CD4-positive, alpha-beta T cell treated with Interleukin-10 for 1 hour (primary cell): ENCODE measurements at places on chromosomes 2 and 18.

DNA sequence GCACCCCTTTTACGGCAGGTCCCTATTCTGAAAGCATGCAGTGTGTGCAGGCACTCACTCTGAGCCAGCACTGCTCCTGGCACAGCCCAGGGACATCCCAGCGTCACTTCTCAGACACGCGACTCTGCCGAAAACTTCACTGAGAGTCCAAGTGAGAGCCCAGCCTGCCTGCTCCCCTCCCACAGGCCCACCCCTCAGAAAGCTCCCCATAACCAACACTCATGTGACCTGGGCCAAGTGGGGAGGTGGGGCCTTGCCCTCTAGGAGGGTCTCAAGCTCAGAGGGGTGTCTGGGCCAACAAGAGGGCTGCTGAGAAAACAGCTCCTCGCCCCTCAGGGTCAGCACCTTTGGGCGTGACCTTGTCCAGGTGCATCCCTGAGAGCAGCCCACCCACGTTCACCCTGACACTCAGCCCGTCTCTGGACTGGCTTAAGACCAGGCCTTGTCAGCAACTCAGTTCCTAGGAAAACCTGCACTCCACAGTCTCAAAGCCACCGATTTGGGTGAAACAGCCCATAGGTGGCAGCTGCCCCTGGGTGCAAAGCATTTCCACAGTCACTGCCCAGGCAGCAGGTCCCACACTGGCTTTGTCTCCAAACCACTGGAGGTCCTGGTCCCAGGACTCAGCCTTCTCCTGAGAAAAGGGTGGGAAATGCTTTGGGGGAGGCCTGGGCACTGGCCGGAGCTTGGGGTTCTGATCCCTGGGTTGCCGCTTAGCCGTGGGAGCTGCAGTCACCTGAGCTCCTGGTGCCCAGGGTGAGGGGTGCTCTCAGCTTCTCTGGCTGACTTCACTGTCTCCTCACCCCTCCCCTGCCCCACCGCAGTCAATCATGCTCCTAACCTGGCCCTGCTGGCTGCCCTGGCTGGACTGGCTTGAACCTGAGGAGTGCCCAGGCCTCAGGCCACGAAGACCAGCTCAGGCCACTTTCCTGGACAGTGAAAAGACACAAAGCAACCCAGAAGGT, 209.6 kb downstream of the HDAC4 start:
- no peak for DNase-seq

- no peak for DNase-seq
Observed at GRCh38 chr18:48875942-48876511, 74.7 kb downstream of the SMAD7 start.

- DNase-seq = peak; percentile 49
Observed at GRCh38 chr2:136305517-136306192, 187.7 kb upstream of the CXCR4 start.

DNA sequence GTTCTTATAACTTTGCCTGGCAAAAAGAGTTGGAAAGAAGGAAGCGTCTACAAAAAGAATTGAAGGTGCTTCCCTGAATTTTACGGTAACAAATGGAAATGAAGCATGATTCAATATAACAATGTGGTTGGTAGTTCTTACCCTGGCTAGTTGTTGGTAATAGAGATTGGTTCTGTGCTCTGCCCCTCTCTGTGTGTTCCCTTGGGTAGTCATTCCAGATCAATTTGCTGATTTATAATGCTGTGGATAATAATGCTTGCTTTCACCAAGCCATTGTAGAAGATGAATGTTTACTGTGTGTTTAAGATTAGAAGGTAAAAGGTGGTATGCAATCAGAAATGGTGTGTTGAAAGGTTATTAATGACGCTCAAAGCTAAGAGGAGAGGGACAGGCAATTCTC, 577.8 kb upstream of the NXPH2 start:
- no peak for DNase-seq

DNA sequence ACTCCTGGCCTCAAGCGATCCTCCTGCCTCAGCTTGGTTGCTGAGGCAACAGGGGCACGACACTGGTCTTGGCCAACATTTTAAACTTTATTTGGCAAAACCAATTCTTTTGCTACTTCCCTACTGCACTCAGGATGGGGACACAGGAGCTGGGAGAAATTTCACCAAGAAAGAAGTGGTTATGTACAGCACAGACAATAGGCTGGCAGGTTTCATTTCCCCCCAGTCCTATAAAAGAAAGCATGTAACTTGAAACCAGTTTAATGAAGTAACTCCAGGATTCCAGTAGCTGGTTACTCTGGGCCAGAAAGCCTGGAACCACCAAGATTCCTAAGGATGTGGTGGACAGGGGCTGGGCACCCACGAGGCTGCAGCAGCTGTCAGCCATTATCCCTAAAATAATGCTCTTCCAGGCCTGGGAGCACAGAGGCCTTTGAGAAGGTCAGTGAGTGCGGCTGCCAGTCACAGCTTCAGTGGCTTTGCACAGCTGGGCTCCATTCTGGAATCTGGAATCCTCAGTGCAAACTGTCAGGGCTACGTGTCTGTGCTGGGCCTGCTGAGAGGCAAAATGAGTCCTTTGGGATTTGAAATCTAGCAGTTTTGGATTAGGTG, 142.3 kb upstream of the ITGA6 start:
- no peak for DNase-seq

DNA sequence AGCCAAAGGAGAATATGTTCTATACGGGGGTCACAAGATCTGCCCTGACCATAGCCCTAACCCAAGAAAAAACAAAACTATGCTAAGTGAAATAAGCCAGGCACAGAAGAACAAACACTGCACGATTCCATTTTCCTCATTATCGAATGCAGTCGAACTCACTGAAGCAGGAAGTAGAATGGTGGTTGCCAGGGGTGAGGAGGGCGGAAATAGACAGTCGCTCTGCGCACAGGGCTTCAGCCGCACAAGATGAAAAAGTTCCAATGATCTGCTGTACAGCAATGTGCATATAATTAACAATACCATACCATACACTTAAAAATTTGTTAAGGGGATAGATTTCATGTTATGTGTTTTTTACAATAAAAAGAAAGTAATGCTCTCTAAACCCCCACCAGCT, 257.7 kb downstream of the TXNL1 start:
- DNase-seq = no peak

- no peak for DNase-seq
Observed at GRCh38 chr2:146413086-146413610, 1431.7 kb upstream of the ACVR2A start.

DNA sequence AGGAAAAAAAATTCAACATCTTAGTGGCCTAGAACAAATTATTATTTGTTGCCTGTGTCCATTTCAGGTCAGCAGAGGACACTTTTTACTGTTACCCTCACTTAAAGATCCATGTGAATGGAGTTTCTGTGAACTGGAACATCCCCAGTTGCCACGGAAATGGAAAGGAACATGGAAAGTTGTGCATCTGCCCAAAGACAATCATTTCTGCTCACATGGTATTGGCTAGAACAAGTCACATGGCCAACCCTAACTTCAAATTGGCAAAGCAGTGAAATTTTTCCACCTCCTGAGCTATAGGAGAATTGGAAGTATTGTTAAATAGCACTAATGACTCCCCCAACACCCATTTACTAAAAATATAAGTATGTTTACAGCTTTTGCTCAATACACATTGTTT, 71.2 kb upstream of the CCBE1 start:
- DNase-seq = no peak

DNA sequence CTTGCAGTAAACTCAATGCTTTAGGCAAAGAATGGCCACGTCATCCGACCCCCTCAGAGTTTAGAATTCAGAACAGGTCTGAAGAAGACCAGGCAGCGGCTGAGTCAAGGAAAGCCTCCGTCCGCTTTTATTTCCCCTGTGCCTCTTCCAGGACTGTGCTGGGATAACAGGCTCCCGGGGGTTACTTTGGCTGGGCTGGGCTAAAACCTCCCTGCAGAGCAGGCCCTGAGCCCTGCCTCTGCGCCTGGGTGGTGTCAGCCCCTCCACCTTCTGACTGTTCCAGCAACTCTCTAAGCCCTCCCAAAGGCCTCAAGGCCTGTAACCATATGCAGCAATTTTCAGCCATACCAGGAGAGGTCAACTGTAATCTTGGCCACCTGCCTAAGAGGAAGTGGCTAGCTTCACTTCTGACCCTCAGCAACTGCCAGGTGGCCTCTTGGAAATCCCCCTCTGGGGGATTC, 166.5 kb downstream of the RPIA start:
- no peak for DNase-seq

DNA sequence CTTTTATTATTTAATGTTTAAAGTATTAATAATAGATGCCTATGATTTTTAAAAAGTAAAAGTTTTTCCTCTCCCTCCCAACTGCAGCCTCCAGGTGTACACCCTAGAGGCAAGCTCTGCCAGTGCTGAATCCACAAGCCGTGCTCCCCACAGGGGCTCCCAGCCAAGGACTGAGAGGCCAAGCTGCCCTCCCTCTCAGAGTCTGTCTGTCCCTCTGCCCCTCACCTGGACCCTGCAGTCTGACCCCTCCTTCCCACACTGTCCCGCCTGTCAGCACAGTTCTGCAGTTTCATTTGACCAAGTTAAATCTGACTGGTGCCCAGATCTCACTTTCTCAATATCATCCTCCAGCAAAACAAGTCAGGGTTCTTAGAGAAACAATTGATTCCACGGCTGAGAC, 14.8 kb upstream of the PROC start:
- DNase-seq = no peak

GRCh38 chr2:145016711-145017110, 496.8 kb upstream of the ZEB2 start:
- no peak for DNase-seq

GRCh38 chr2:58664523-58665151, 423.5 kb upstream of the FANCL start:
- DNase-seq = no peak

GRCh38 chr2:172929644-172930043, 146.0 kb upstream of the MAP3K20 start:
- DNase-seq = no peak

DNA sequence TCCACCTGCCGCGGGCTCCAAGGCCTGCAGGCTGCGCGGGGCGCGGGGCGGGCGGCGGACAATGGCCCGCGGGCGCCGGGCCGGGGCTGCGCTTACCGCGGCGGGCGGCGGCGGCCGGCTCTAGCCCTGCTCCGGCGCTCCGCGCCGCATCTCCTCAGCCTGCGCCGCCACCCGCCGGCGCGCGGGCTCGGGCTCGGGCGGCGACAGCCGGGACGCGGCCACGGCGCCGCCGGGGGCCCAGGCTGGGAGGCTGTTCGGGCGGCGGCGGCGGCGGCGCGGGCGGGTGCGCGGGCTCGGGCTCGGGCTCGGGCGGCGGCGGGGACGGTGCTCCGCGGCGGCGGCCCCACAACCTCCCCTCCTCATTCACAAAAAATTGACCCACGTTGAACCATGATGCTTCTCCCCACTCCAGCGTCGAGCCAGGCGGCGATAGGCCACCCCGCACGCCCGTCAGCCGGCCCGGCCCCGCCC, at the start of gene HDAC4:
Gene HDAC4 (minus strand): TSS at position 425 of the 471 bp plus-strand sequence. CDS start 48,321 bp downstream, outside the sequence.
- no peak for DNase-seq

- no peak for DNase-seq
Observed at GRCh38 chr2:120195553-120195952, 27.6 kb downstream of the TMEM185B start.

DNA sequence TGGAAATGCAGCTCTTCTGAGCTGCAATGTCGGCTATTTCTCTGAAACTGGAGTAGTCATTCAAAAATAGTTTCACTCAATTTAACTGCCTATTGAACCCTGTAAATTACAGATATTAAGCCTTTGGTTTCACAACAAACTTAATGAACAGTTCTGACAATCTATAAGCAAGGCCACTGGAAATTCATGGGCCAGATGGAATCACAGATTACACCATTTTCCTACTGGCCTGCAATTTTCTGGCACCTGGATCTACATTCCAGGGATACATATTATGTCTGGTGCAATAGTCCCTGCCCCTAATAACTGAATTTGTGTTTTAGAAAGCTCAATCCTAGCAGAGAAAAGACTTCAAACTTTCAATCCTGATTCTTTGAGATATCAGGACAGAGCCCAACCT, 551.7 kb downstream of the RNF144A start:
- no peak for DNase-seq

DNA sequence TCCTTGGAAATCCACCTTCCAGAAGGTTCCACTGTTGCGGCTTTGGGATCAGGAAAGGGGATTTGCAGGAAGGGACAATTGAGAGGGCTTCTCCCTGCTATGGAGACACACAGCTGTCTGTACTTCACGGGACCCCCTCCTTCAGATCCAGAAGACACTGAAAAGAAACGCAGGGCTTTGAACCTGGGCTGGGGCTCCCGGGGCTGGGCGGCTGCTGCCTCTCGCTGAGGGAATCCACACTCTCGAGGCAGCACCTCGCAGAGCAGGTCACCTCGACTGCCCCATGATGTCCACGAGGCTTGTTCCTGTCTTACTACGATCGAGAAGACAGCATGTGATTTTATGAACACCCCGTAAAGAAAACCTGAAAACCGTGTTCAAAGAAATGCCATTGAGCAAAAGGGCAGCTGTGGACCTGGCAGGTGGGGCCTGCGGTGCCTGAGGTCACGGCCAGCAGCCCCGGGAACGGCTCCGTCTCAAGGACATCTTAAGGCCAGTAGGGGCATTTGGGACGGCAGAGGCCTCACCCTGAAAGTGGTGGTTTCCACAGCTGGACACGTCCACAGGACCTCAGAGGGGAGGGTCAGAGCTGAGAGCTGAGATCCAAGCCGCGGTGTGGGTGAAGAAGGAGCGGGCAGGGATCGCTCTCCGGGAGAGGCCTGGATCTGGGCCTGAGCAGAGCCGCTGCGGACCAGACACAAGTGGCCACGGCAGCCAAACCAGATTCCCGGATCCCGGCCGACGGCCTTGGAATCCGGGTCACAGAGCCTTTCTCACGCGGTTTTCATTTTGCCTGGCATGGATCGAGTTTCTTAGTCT, 165.7 kb downstream of the RTP5 start:
- DNase-seq = no peak

GRCh38 chr2:99106913-99107312, 34.6 kb upstream of the C2orf15 start:
- no peak for DNase-seq

- DNase-seq = no peak
Observed at GRCh38 chr18:51076503-51076902, 46.5 kb downstream of the SMAD4 start.

GRCh38 chr18:5424903-5425664, 118.7 kb downstream of the EPB41L3 start:
- peak; percentile 34 for DNase-seq

DNA sequence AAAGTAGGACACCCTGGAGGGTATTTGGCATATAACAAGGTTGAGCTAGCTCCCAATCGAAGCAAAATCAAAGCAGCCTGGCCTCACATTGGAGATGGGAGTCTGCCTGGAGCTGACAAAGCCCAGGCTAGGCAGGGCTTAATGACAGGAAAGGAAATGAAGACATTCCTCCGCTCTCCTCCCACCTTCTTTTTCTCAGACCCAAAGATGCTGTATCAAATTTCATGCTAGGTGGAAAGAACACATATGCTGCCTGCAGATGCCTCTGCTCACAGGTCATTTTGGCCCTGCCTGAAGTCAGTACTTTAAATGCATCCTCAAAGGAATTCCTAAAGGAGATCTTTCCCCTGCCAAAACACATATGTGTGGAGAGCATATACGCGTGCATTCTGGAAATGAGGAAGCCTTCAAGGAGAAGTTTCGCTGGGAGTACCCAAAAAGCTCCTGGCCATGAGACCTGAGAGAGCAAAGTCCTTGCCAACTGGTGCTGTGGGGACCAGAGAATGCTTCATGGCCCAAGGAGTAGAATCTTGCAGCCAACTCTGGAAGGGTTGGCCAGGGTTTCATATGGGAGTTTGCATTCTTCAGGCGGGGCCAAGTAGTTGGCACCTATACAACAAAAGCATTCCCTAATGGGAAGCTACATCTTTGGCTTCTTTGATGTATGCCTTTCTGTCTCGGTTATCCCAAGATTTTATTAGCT, 88.0 kb downstream of the AQP4 start:
- DNase-seq = no peak
